ENCODE measurements at places on chromosomes 7 and 10.

- no peak for DNase-seq
Measured at GRCh38 chr10:86671419-86671818, 3.1 kb downstream of the LDB3 start.

- no peak for DNase-seq
Measured at GRCh38 chr7:129123510-129123857, 21.0 kb upstream of the TSPAN33 start.

- DNase-seq, result no peak
Measured at GRCh38 chr7:90181485-90181884, 27.2 kb downstream of the STEAP1 start.

GRCh38 chr10:61830846-61831273 is 70.6 kb upstream of the ARID5B start:
- no peak for DNase-seq

- DNase-seq, result no peak
Measured at GRCh38 chr10:124206616-124207015, 113.2 kb upstream of the CHST15 start.

DNA sequence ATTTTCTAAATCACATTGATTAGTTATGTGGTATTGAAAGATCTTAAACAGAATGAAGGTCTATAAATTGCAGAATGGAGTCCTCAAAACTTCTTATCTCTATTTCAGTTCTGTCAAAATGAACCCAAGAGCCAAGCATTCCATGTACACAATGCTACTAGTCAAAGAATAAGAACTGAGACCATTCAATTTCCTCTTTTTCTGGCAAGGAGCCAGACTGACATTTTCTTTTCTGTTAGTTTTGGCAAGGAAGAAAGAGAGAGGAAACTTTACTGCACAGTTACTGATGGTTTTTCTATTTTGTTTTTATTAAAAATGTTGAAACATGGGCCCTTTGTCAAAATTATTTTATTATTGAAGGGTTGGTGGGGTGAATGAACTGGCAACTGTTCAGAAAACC is 181.8 kb upstream of the FERD3L start:
- DNase-seq, result no peak

All from neural crest cell (in vitro differentiated cells).